IMR-90 (cell line): ENCODE measurements at places on chromosomes 3 and 15.

DNA sequence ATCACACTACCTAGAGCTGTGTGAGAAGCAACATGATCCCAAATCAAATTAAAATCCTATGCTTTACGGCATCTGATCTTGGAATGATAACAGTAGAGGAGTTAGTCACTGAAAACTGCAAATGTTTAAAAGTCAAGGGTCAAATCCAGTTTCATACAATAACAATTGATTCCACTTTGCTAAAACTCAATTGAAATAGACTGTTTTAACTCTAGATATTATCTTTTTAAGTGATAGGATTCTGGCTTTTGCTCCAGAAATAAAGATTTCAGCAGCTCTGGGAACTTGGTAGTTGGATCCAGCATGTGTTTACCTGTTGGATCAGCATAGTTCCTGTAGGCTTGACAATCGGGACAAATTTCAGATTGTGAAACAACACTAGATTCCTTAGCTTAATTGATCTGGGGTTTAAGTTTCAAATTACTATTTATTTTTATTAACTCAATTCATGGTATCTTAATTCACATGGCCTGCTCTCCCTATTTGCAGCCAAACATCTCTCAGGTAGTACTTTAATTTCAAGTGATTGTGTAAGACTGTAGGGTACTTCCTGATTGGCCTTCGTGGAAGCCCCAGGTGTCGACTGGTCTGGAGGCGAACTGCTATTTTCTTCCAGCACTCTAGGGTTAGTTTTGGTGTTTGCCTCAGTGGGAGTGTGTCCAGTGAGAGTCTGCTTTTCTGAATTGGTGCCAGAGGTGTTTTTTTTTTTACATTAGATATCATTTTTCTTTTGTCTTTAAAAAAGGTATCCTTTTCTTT lies 16.6 kb downstream of the NFKBIZ start:
- DNase-seq, result peak; percentile 57

DNA sequence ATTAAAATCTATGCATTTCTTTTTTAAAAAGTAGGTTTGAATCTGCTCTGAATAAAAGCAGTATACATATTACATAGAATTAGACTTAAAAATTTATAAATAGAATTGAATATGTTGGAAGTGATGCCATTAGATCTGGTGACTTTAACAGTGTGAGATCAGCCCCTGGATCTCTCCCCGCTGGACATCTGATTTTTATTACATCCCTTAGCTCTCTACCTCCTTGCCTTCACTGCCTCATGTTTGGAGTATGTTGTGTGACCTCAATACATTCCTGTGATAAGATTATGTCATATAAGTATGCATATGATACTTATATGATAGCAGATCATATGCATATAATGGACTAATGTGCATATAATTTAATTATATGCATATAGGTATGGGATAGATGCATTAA lies 643.4 kb upstream of the NR2F2 start:
- peak; percentile 12 for DNase-seq

DNA sequence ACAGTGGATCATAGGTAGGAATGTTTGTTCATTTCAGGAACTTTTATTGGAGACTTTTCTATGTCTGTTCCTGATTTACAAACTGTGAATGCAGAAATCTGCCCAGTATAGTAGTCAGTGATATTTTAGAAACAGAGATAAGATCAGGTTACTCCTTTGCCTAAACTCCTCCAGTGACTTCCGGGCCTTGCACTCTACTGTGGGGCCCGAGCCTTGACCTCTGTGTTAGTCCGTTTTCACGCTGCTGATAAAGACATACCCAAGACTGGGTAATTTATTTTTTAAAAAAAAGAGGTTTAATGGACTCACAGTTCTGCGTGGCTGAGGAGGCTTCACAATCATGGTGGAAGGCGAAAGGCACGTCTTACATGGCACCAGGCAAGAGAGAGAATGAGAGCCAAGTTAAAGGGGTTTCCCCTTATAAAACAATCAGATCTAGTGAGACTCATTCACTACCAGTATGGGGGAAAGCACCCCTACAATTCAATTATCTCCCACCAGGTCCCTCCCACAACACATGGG lies 127.1 kb downstream of the DNAJB8 start:
- no peak for DNase-seq

DNA sequence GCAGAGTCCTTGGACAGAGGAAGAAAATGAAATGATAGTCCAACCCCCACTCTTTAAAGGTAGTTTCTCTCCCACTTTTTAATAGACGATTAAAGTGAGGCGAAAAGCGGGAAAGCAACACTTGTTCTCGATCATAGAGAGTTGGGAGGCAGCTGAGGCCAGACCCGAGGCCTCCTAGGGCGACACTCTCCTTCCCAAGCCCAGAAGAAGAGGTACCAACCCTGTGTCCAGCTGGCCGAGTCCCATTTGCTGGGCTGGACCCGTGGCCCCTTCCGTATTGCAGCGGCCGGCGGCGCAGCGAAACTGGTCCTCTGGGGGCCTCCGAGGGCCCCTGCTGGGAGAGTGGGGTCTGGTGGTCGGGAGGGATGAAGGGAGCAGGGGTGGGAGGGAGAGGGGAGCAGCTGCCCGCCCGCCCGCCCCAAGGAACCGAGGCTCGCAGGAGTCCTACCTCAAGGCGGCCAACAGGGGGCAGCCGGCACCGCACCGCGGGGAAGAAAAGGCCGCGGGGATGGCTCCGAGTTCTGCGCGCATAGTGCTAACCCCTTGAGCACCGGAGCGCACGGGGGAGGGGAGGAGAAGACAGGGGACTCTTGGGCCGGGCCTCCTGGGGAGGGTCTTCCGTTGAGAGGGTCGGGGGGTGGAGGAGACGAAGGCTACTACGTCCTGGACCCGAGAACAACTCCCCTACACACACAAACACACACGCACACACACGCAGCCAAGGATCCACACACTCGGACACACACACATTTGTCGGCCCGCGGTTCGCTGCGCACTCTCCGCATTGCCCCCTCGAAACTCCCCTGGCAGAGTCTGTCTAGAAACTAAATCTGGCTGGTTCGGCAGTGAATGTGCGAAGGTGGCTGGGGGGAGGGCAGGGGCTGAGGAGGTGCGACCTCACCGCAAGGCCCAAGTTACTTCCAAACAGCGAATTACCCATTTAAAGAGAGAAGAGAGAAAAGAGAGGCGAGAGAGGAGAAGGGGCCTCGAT lies 2.0 kb downstream of the WNT5A start:
- DNase-seq, result peak; percentile 88

DNA sequence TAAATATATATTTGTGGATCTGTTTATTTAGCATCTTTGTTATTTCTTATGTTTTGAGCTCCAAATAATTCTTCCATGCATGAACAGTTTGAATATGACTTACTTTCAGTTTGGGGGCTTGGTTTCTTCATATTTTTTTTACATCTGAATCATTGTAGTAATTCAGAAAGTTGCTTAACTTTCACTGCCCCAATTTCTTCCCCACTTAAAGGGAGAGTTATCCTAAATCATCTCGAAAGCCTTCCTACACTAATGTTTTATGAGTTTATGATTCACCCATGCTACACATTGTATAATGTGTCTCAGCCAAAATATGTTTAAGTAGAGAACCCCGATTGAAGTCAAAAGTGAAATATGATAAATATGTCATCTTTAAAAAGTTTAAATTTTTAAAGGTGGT lies 47.8 kb downstream of the SPRED1 start:
- DNase-seq, result peak; percentile 34

DNA sequence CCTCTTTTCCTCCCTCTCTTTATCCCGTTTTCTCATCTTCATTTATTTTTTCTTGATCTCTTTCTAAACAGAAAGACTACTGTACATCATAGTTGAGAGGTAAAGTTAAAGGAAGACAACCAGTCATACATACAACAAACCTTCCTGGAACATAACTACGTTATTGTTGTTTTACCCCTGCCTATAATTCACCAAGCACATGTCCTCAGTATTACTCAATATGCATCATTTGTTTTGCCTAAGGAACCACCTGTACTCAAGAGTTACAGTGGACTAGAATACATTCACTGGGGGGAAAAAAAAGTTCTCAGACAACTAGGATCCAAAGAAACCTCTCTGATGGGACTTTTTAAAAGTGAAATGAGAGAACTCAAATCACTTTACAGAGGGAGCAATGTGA lies 344.7 kb upstream of the RBMS3 start:
- DNase-seq, result no peak

GRCh38 chr3:112498914-112499711 lies at the start of gene BTLA:
Gene BTLA (minus strand): TSS chr3:112499472. CDS start chr3:112499358, 114 bp downstream.
- DNase-seq, result no peak

- DNase-seq, result peak; percentile 45
Measured at GRCh38 chr3:10933805-10934481, 58.6 kb upstream of the SLC6A1 start.

- no peak for DNase-seq
Measured at GRCh38 chr3:72962317-72962716, 34.3 kb upstream of the PPP4R2 start.

DNA sequence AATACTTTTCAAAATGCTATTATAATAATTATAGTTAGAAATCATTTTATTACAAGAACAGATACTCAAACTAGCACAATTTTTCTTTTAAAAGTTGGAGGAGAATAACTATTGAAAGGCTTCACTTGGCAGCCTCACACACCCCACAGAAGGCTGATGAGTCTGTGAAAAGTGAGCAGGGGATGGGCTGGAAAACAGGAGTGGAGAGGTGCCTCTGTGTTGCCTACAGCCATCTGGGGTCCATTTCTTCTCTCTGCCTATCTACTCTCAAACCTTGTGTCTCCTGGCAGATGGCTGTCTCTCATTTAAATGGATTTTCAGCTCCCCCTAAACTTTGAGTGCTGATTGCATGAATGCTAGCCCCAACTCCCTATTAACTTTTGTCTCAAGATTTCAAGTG lies 230.8 kb downstream of the CLSTN2 start:
- DNase-seq, result no peak

- DNase-seq, result no peak
Measured at GRCh38 chr15:60735559-60736047, 256.7 kb upstream of the ICE2 start.

DNA sequence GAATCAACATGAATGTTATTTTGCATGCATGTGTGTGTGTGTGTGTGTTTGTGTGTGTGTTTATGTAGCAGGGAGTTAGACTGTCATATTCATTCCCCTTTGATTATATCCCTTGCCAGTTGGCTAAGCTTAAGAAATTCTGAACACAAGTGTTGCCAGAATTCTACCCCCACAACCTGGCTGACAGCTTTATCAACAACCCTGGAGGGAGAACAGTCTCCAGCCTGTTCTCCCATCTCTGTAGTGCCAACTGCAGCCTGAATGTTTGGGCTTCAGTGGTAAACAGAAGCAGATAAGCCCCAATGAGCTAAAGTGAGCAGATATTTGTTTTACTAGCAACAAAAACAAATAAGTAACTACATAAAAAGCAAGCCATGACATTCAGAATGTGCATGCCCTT lies 162.6 kb upstream of the ABI3BP start:
- DNase-seq, result no peak

DNA sequence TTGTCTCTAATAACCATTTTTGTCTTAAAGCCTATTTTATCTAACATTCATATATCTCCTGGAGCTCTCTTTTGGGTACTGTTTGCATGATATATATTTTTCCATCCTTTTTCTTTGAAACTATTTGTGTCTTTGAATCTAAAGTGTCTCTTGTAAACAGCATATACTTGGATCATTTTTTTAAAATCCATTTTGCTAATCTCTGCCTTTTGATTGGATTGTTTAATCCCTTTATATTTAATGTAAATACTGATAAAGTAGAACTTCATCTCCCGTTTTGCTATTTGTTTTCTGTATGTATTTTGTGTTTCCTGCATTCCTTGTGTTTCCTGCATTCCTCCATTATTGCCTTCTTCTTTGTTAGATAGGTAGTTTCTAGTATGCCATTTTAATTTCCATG lies 31.4 kb downstream of the ACAA1 start:
- DNase-seq, result no peak

- DNase-seq, result peak; percentile 79
Measured at GRCh38 chr3:150114873-150115540, 144.3 kb upstream of the PFN2 start.

GRCh38 chr3:31490502-31490901 lies 42.2 kb upstream of the STT3B start:
- no peak for DNase-seq

GRCh38 chr15:88932875-88933330 lies 19.7 kb upstream of the MFGE8 start:
- no peak for DNase-seq

DNA sequence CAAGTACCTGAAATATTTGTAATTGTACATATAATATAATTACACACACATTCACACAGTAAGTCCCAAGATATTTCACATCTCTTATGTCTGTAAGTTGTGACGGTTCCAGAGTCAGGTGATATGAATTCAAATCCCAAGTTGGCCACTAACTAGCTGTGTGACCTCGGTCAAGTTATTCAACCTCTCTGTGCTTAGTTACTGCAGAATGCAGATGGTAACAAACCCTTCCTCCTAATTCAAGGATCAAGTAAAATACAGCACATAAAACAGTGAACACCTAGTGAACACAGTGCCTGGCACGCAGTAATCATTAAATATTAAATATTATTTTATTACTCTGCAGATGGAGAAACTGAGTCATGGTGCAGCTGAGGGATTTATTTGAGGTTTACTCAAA lies 6.9 kb downstream of the PRICKLE2 start:
- DNase-seq, result no peak

DNA sequence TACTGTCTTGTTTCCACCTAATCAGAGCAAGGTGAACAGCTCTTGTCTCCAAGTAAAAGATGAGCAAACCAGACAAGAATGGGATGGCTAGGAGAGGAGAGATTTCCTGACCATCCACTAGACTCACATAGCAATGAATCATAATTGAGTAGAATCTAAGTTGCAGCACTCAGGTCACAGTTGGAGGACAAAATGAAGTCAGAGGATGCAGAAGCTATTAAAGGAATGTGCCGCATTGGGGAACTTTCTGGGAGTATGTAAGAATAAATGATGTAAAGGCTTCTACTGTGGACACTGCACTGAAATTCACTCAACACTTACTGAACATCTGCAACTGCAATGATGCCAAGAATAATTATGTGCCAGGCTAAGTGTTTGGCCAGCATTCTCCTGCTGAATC lies 217.4 kb upstream of the WNT5A start:
- peak; percentile 78 for DNase-seq

- no peak for DNase-seq
Measured at GRCh38 chr3:186319945-186320344, 42.1 kb downstream of the DGKG start.

- peak; percentile 23 for DNase-seq
Measured at GRCh38 chr3:17473761-17474160, 268.7 kb downstream of the TBC1D5 start.

DNA sequence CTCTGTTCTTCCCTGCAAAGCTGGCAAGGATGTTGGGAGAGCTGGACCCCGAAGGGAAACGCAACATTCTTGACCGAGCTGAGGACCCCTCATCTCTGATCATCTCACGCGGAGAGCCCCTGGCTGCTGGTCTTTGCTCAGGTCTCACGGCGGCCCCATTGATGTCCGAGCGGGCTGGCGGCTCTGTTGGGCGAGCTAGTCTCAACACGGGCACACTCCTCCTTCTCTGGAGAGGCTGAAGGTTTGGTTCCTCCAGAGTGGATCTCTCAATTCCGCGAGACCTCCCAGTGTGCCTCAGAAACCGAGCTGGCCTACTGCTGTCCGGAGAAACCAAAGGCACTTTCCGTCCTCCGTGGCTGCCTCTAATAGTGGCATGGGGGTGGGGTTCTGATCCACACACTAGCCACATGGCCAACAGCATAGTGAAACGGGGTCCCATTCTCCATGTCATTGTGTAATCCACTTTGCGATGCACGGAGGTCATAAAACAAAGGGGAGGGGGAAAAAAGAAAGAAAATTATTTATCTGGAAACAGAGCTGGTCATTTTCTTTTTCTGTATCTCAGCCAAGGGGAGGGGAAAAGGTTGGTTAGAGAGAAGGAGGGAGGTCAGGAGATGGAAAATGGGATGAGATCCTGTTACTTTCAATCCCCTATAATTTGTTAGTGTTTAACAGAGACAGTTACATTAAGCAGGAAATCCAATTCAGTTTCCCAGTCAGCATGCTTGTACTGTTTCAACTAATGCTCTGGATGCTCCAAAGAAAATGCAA lies 1.3 kb downstream of the CCDC80 start:
- no peak for DNase-seq
